ENCODE measurements at places on chromosomes 5 and 9. TPM values are rescaled to one million over a fixed set of nuclear protein-coding genes. Genes with fewer than 3 reads are reported as not detected.

DNA sequence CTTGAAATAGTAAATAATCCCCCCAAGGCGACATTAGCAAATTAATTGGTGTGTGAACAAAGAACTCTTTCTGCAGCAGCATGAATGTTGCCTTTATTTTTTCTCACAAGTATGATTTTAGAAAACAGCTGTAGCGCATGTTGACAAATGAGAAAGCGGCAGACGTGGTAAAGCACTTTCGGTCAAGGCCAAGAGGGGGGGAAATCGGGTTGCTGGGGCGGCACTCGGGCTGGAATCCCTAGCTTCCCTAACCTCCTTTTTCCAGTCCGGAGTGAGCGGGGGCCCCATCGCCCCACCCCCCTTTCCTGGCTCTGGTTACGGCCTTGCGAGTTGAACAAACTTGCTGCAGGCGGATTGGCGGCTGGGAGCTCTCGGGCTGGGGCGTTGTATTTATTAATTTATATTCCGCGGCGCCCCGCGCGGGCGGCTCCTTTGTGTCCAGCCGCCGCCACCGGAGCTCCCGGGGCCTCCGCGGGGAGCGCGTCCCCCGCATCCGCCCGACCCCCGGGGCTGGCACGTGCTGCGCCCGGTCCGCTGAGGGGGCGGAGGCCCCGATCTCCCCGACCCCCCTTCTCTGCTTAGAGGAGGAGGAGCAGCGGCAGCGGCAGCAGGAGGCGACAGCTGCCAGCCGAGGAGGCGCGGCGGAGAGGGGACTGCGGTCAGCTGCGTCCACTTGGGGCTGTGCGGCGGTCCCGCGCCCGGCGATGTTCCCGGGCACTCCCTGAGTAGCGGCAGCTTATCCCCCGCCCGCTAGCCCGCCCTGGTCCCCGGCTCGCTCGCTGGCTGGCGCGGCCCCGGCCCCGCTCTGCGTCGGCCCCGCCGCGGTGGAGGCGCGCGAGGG is at the start of gene RHOBTB3:
RHOBTB3 (plus strand) TSS at position 607 of the 841 bp plus-strand sequence. CDS start 347 bp downstream, outside the sequence.
- DNase-seq = peak; percentile 93

DNA sequence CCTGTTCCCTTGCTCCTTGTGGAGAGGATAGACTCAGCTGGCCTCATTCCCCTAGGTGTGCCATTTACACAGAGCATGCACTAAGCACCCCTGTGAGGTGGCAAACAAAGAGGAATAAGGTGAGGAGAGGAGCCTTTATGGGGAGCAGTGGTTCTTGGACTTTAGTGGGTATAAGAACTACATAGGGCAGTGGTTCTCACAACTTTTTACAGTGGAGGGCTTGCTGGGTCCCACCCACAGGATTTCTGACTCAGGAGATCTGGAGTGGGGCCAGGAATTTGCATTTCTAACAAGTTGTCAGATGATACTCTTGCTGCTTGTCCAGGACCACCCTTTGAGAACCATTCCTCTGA is 42.0 kb downstream of the CSF1R start:
- no peak for DNase-seq

GRCh38 chr5:13201022-13201421 is 743.5 kb downstream of the DNAH5 start:
- no peak for DNase-seq

The HSD17B3 gene
- 1.4 TPM for total RNA-seq

The LTC4S gene
- total RNA-seq = 10.9 TPM

DNA sequence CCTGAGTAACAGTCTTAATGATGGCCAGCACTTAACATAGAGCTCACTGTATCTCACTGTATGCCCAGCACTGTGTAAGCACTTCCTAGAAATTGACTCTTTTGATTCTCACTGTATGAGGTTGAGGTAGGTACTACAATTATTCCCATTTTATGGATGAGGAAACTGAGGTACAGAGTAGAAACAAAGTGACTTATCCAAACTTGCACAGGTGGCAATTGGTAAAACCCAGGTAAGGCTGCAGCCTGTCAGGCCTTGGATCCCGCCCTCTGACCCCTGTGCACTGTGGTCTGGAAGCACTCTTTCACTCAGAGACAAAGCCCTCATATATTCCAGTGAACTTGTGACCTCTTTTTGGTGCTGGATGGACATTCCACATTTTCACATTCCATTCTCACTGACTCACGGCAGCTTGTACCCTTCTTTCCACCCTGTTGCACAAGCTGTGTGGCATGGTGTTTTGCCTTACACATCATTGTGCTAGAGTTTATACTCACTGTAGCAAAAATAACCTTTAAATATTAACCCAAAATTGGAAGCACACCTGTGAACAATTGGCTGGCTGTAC is 21.7 kb downstream of the ANKRD55 start:
- DNase-seq = no peak
